Left forelimb (tissue), 1 donor: ENCODE measurements at places on chromosomes 16 and 17.

GRCh38 chr16:2734844-2735515 is 15.0 kb upstream of the PRSS27 start:
- DNase-seq, result no peak

- no peak for DNase-seq
Observed at GRCh38 chr17:3904501-3904900, 11.6 kb upstream of the CAMKK1 start.

- no peak for DNase-seq
Observed at GRCh38 chr16:12341966-12342365, 365.4 kb downstream of the SNX29 start.

DNA sequence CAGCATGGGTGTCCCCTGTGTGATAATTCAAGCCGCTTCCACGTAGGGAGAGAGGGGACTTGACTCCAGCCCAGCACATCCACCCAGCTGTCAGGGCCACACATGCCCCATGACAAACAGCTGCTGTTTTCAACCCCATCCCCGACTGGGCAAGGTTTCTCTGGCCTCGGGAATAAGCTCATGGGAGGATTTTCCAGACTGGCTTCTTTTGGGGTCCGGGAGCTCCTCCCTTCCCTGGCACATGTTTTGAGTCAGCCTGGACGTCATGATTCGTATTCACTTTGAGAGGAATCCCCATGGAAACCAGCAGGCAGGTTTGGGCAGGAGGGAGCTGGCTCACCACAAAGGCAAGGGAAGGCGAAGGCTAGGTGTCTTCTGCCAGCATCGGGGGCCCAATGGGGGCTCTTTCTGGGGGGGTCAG is 156.4 kb downstream of the CMIP start:
- peak; percentile 74 for DNase-seq

- no peak for DNase-seq
Observed at GRCh38 chr16:74874912-74875546, 100.4 kb upstream of the FA2H start.

- no peak for DNase-seq
Observed at GRCh38 chr17:63531022-63531965, 8.1 kb downstream of the KCNH6 start.

- peak; percentile 76 for DNase-seq
Observed at GRCh38 chr16:73095885-73096421, 48.0 kb upstream of the ZFHX3 start.

- DNase-seq, result no peak
Observed at GRCh38 chr16:31038993-31039392, 5.6 kb downstream of the STX4 start.

- no peak for DNase-seq
Observed at GRCh38 chr17:27384726-27385125, 71.5 kb upstream of the KSR1 start.

DNA sequence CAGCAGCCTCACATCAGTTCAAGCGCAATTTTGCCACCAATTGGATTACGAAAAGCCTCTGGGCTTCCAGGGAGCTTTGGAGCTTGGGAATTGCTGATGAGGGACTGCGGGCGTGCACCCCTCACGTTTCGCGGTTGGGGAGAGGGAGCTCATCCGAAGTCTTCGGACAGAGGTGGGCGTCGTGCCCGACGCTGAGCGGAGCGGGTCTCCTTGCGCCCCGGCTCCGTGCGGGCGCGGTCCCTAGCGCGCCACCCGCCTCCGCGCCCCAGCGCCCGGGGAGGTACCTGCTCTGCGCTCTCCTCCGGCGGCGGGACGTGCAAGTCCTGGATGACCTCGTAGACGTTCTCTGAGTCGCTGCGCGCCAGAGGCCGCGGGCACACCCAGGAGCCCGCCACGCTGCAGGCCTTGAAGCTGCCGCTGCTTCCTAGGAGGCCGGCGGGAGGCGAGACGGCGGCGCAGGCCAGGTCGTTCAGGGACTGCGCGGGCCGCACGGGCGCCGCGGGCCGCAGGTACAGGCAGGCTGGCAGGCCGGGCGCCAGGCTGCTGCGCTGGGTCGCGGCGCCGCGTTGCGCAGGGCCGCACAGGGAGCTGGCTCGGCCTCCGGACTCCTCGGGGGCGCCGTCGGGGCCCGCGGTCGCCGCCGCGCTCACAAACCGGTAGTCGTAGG is 3.2 kb downstream of the ARHGAP27 start:
- DNase-seq, result no peak

DNA sequence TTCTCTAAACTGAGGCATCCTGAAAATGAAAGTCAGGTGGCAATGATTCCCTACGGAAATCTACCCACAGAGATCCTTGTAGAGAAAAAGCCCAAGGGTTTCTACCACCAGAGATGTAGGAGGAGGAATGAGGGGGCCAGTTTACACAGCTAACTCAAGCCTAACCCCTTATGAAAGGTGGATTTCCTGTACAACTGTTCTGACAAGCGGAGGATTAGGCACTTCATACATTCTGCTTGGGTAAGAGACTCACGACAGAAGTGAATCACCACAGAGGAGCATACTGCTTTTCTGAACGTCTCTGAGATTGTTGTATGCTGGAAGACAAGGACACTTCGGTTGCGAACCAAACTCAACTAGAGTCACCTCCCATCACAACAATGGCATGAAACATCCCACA is 72.7 kb downstream of the SMG6 start:
- DNase-seq, result no peak
